Fibroblast of skin of back (primary cell): ENCODE measurements at places on chromosomes 7 and 10.

DNA sequence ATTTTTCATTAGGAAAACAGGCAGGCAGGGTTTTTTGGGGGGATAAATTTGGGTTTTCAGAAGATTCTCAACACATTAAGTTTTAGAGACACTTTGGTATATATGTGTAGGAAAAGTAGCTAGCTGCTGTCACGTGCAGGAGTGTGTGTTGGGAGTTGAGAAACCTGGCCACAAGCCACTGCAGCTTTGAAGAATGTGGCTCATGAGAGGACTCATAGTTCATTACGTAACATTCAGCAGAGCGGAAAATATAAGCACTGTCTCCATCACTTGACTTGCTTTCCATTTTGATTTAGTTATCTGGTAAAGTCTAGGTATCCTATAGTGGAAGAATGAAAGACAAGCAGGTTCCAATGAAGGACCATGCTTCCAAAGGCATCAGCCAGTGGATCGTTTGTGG is 31.2 kb downstream of the SMNDC1 start:
- DNase-seq, result peak; percentile 55

- DNase-seq, result no peak
Measured at GRCh38 chr7:16098585-16099179, 322.7 kb downstream of the CRPPA start.

DNA sequence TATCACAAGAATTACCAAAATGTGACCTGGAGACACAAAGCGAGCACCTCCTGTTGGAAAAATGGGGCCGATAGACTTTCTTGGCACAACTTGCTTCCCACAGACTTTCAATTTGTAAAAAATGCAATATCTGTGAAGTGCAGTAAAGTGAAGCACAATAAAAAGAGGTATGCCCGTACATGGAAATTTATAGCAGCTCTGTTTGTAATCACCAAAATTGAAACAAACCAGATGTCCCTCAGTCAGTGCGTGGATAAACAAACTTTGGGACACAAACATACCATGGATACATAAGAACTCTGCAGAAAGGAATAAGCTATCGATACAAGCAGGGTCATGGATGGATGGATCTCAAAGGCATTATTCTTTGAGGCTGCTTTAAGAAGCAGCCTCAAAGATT is 33.6 kb downstream of the ARID5B start:
- no peak for DNase-seq

- DNase-seq, result no peak
Measured at GRCh38 chr10:74824184-74824899, 2.1 kb upstream of the KAT6B start.

GRCh38 chr7:135692055-135692454 is 29.7 kb downstream of the STMP1 start:
- peak; percentile 64 for DNase-seq
